Activated CD8-positive, alpha-beta memory T cell treated with anti-CD3 and anti-CD28 coated beads, Interleukin-2, amount 50 U/mL, for 48 hours (primary cell): ENCODE measurements at places on chromosomes 3 and 15.

- no peak for DNase-seq
Observed at GRCh38 chr3:119817071-119817470, 35.2 kb downstream of the NR1I2 start.

- DNase-seq = no peak
Observed at GRCh38 chr3:125318167-125318865, 56.8 kb downstream of the ZNF148 start.

- no peak for DNase-seq
Observed at GRCh38 chr3:177807150-177807875, 610.0 kb upstream of the TBL1XR1 start.

GRCh38 chr3:24401811-24402185 lies 92.9 kb downstream of the THRB start:
- no peak for DNase-seq

DNA sequence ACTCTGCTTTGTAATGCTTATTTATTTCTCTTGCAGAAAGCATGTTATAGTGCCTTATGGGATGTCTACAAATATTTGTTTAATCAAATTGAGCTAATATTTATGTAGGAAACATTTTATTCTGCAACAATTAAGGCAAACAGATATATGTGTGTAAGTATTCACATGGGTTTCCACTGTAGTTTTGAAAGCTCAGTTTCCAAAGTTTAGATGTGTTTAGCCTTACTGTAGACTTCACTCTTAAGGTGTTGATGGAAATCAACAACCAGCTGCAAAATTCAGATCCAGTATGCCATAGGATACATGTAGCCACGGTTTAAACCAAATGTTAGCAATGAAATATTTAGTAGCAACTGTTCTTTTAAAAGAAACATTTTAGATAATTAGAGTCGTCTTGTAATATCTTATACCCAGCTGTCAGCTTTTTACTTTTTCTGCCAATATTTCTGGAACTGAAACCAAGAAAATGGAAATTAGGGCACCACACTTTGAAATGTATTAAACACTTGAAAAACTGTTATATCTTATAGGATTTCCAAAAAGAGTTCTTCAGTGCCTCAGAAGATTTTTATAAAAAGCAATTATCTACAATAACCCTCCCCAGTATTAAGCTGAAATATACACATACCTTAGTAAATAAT lies 18.5 kb downstream of the PIK3CA start:
- DNase-seq = no peak

- DNase-seq = no peak
Observed at GRCh38 chr3:52925405-52926313, 28.3 kb upstream of the STIMATE start.
